Amygdala (tissue), 56 donors: ENCODE measurements at places on chromosomes 12 and 14.

DNA sequence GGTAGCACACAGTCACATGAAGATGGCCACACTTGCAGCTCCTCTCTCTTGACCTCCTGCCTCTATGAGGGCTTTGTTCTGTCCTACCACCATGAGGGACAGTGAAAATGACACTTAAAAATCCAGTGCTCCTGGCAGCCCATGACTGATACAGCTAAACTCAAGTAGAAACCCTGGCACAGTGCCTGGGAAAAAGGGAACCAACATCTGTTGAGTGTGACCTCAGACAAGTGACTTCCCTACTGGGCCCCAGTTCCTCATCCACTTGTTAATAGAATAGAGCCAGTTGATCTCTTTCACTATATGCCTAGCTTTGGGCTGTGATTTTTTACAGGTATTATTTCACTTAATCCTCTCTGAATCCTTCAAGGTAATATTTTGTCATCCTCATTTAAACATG lies 4.8 kb downstream of the GUCY2C start:
- DNase-seq, result peak; percentile 14

DNA sequence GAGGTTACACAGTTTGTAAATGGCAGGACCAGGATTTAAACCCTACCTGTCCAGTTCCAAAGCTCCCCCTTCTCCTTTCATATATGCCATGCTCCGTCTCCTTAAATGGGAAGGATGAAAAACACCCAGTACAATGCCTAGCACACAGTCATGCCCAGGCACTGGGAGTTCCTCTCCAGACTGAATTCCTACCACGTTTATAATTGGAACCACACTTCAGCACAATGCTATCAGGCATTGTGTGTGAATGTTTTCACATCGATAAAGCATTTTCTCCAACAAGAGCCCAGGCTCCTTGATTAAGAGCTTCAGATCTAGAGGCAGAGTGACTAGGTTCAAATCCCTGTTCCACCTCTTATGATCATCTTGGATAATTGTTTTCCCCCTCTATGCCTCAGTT lies 2.7 kb upstream of the NUAK1 start:
- DNase-seq, result no peak

GRCh38 chr12:101637936-101638335 lies 43.2 kb downstream of the MYBPC1 start:
- DNase-seq, result no peak

- no peak for DNase-seq
These were observed 474.7 kb downstream of the SLC16A7 start for GRCh38 chr12:60070552-60070951.

DNA sequence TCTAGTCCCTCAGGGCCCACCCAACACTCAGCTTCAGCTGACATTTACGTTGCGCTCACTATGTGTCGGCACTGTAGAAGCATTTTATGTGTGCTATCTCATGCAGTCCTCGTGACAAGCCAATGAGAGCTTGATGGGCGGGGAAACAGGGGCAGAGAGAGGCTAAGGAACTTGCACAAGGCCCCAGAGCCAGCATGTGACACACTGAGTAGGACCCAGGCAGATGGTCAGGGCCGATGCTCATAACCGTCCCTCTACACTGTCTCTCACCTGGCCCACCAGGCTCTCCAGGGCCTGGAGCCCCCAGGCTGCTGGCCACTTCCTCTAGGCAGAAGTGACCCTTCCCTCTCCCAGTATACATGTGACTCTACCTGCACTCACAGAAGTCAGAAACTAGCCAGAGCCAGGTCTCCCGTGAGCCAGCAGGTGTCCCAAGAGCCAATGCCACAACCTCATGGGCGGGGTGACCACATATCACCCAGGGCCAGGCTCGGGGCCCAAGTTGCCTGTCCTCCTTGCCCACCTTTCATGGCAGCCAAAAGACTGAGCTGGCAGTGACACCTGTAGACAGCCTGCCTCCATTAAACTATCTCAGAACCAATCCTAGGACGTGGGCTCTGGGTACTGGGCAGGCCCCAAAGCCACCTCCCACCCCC lies 38.3 kb downstream of the TTC7B start:
- no peak for DNase-seq

DNA sequence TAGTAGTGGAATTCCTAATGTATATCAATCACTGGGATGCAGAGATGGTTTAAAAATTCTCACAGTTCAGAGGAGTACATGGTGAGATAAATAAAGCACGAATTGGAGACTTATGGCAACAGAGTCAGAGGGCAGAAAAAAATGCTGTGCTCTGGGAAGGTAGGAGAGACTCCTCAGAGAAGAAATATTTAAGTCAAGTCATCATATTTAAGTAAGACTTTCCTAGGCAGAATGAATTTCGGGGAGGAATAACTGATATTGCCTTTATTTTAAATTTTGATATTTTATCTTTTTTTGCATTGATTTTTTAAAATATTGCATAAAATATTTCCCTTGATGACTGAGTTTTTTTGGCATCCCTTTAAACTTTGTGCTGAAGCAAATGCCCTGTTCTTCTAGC lies 67.4 kb downstream of the OTOGL start:
- no peak for DNase-seq

DNA sequence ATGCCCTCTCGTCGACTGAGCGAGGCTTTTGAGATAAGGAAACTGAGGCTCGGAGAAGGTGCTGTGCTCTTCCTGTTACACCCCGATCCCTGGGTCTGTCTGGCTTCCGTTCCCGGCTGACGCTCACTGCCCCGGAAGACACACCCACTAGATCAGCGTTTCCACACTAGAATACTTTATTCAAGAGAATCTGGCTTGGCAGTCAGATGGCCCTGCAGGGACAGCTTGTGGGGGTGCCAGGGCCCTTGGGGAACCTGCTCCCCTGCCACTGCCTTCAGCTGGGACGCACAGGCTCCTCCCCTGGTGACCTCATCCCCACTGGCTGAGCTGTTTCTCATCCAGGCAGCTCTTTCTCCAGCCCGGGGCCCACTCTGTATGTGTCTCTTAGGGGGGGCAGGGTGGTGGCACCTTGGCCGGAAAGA lies 13.7 kb downstream of the PGF start:
- DNase-seq, result peak; percentile 23

DNA sequence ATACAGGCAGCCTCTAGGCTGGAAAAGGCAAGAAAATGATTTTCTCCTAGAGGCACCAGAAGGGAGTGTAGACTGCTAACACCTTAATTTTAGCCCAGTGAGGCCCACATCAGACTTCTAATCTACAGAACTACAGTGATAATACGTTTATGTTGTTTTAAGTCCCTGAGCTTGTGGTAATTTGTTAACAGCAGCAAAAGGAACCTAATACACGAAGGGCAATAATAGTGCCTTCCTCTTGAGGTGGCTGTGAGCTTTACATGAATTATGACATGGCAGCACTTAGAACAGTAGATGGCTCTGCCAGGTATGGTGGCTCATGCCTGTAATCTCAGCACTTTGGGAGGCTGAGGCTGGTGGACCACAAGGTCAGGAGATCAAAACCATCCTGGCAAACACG lies 118.8 kb downstream of the ZNF664 start:
- no peak for DNase-seq

- DNase-seq, result no peak
These were observed 46.6 kb upstream of the ZDHHC17 start for GRCh38 chr12:76717314-76717713.
